ENCODE measurements at places on chromosomes 2 and 18. TPM values are rescaled to one million over a fixed set of nuclear protein-coding genes. Genes with fewer than 3 reads are reported as not detected.

OST4 gene
- 257 TPM for total RNA-seq

SLC9A2 gene
- total RNA-seq = 0.18 TPM

DSG3 gene
- total RNA-seq = not detected

PLEK gene
- total RNA-seq = 4.8 TPM

NEU4 gene
- 0.38 TPM for total RNA-seq

ZEB2 gene
- 13.5 TPM for total RNA-seq

Data from activated CD8-positive, alpha-beta T cell treated with anti-CD3 and anti-CD28 coated beads for 36 hours (primary cell).